ENCODE measurements at places on chromosomes 2 and 18.

DNA sequence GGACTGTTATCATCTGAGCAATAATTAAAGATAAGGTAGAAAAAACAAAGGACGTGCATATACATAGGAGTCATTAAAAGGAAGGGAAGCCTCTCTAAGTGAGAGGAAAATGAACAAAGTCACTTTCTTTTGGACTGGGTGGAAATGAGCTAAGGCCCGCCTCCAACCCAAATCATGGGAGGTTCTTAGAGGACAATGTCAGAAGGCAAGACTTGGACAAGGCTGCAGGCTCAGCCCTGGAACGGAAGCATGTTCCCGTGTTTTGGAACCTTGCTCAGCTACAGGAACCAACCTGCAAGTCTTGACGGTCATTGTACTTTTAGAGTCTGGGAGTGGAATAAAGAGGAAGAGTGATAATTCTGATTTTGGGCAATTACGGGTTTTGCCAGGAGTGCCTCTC lies 59.4 kb upstream of the EPB41L3 start:
- no peak for DNase-seq

- no peak for DNase-seq
Measured at GRCh38 chr2:54088191-54088634, 27.2 kb upstream of the ACYP2 start.

- DNase-seq, result no peak
Measured at GRCh38 chr18:39519741-39520140, 1954.1 kb upstream of the CELF4 start.

DNA sequence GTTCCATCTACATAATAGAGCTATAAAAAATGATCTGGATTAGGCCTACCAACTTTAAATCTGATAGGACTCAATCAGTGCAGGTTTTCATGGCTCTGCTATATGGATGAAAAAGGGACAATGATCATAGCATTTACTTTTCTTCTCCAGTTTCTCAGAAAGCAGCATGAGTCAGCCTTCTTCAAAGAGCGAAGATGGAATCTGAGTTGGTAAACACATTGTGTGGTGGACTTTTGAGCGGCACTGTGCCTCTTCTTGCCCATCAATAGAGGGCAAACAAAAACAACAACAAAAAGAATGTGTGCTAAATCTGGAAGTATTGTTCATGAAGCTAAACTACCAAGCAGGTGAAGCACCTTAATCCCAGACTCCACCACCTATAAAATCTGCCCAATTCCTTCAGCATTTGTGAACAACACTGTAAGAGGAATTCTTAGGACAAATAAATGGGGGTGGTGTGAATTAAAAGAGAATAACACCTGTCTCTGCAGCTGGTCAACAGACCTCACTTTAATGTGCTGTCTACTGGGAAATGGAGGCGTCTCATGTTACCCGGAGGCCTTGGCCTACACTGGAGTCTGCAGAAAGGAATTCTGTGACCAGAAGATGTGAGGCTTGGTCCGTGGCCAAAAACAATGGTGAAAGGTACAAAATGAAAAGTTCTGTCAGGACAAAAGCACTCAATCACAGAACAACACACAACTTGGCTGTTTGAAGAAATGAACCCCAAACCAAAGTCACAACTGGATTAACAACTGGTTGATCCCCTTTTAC lies 609.0 kb downstream of the IRS1 start:
- no peak for DNase-seq

- DNase-seq, result no peak
Measured at GRCh38 chr2:55087501-55087900, 37.2 kb upstream of the RTN4 start.

Data from right renal cortex interstitium (tissue), 3 donors.